Activated T-cell treated with anti-CD3 and anti-CD28 coated beads, Interleukin-2, amount 50 U/mL, for 4 hours (primary cell): ENCODE measurements at places on chromosomes 5 and 9. TPM values are rescaled to one million over a fixed set of nuclear protein-coding genes. Genes with fewer than 3 reads are reported as not detected.

Gene NKD2
- 0.94 TPM for total RNA-seq

Gene SEC61B
- total RNA-seq, result 233 TPM

Gene IL9
- total RNA-seq, result 134 TPM

Gene GRIN3A
- not detected for total RNA-seq

Gene WDR31
- 1.4 TPM for total RNA-seq

Gene PCDHB7
- not detected for total RNA-seq

Gene MAPKAP1
- total RNA-seq, result 107 TPM

Gene NUTM2F
- not detected for total RNA-seq

Gene LCN10
- 2.4 TPM for total RNA-seq

Gene RETREG1
- total RNA-seq, result 9.6 TPM
